ENCODE measurements at places on chromosomes 1 and 21.

DNA sequence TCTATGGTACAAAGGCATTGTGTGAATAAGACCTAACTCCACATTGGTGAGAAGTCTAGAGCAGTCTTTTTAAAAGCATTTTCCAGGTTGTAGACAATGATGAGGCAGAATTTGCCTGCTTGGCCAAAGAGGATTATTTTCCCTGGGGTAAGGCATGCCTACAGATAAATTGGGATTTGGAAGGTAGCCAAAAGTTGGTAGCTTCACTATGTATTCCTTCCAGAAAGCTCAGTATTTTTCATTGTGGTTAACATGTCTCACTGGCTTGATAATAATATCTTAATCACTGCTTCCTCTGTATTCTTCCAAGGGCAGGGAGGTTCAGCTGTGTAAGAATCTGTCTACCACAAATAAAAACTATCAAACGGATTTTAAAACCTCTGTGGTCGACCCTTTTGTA is 590.8 kb upstream of the PRMT6 start:
- no peak for DNase-seq

DNA sequence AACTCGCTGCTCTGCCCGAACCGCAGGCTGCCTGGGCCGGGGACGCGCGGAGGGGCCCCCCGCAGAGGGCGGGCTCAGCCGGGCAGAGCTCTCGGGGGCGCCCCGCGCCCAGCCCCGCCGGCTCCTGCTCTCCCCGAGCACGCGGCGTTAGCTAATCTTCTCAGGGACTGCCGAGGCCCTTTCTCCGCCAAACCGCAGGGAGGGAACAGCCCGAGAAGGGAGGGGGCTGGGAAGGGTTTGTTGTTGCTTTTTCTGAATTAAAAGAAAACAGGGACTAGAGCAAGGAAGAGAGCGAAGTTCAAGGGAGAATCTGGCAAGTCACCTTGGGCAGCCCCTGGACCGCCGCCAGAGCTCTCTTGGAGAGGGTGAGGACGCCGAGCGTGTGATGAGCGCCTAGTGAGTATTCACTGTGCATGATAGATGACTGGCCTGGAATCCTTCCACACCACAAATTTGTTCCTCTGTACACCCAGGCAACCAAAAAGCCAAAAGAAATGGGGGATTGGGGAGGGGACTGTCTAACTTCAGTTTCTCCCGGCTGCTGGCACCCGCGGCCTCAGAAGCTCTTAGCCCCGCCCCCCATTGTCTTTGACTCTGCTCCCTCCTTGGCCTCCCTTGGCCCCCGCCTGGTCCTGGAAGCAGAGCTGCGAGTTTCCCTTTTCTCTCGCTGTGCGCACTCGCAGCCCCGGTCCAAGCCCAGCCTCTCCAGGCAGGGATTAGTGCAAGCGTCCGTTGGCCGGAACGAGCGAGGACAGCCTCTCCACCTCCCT is 19.7 kb upstream of the LMX1A start:
- peak; percentile 88 for DNase-seq

- no peak for DNase-seq
Observed at GRCh38 chr21:17915976-17916375, 96.8 kb upstream of the C21orf91 start.

DNA sequence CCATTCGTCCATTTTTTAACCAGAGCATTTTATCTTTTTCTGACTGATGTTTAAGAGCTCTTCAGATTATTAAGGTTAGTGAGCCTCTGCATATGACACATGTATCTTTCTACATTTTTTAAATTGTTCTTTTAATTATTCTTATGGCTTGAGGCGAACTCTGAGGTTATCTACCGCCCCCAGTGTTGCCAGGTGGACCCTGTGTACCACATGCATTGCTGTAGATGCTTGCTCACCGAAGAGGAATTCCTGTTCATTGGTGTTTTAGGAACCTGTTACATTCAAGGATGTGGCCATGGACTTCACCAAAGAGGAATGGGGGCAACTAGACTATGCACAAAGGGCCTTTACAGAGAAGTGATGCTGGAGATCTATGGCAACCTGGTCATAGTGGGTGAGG is 31.8 kb downstream of the ZNF684 start:
- no peak for DNase-seq

DNA sequence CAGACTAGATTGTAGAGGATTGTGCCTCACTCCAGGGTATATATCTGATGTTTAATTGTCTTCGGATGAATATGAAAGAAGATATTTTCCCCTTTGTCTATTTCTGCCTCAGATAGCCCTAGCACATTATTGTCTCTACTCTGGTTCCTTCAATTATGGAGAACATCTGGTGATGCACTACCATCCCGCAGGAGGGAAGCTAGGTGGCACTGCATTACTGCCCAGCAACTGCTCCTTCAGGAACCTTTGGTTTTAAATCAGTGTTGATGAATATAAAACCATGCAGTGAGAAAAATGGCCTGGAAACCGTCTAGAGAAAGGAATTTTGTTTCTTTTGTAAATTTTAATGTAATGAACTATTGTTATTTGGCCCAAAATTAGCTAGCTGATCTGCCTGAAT is 68.5 kb downstream of the GPR88 start:
- DNase-seq: no peak

DNA sequence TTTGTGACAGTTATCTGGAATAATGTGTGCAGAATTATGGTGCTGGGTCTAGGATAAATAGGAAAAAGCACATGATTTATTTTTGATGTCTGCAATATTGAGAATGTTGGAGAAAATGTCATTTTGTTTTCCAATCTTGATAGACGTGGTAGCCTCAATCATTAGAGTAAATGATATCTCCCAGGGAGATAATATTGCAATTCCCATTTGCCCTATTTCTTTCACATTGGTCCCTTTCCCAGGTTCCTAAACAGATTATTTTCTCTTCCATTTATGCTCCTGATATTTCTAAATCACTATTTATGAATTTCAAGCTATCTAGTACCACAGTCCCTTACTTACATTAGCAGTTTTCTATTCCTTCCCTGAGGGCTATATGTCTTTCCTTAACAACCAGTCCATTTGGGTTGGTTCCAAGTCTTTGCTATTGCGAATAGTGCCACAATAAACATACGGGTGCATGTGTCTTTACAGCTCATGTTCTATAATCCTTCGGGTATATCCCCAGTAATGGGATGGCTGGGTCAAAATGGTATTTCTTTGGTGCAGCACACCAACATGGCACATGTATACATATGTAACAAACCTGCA is 447.3 kb downstream of the PLA2G4A start:
- DNase-seq: no peak

DNA sequence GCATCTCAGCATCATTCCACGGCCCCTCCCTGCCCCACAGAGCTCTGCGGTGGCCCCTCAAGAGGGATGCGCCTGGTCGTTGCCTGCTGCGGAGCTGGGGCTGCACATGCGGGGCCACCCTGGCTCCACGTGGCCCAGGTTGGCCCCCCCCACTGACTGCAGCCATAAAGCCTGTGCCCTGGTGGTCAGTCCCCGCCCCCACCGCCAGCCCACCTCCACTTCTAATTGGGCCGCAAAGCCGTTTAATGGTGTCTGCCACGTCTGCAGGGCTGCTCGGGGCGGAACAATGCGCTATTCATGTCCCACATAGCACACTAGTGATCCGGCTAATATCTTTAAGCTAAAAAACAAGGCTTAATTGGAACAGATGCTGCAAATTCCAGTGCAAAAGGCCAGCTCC is 33.5 kb upstream of the ACTRT2 start:
- DNase-seq: no peak

GRCh38 chr1:67792103-67792502 is 41.2 kb downstream of the GNG12 start:
- DNase-seq: no peak

GRCh38 chr1:158124999-158125398 is 55.7 kb upstream of the CD1D start:
- DNase-seq: peak; percentile 55

DNA sequence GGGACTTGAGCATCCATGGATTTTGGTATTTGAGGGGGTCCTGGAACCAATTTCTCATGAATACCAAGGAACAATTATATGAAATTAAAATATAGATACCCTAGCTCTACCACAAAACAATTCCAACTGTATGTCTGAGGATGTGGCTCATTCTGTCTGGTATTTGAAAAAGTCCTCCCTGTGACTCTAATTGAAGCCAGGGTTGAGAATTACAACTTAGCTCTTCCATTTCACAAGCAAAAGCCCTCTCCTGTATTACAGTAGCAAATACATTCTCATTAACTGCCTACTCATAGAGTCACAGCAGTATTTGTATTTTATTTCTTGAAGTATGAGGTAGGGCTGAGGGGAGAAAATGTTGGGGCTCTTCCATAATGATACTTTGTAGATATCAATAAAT is 187.8 kb upstream of the OLFM3 start:
- DNase-seq: no peak

- no peak for DNase-seq
Observed at GRCh38 chr1:56070601-56071000, 508.8 kb downstream of the PLPP3 start.

- DNase-seq: no peak
Observed at GRCh38 chr1:103497404-103497803, 28.1 kb upstream of the RNPC3 start.

DNA sequence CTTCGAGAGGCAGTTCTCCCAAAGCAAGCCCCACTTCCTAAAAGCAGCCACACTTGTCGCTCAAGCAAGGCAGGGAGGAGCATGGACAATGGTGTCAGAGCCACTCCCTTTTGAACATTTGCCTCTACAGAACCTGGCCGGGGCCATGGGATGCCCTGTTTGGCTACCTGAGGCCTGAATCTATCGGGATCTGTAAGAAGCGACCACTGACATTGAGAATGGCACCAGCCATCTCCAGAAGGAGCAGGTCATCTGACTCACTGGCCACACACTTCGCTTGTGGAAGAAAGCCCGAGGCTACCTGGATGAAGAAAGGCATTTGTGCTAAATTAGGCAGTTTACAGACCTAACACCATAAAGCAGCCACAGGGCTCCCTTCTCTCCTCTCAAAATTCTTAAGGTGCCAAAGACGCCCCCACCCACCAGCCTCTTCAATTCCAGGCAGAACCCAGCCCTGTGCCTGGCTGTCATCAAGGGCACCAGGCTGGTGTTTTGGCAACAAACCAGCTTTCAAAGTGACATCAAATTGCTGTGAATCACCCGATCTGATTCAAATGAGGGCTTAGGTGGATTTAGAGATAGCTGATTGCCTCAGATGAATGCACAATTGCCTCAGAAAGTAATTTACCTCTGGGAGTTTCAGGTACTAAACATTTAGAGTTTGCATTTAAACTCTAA is 104.8 kb downstream of the ETS2 start:
- no peak for DNase-seq

DNA sequence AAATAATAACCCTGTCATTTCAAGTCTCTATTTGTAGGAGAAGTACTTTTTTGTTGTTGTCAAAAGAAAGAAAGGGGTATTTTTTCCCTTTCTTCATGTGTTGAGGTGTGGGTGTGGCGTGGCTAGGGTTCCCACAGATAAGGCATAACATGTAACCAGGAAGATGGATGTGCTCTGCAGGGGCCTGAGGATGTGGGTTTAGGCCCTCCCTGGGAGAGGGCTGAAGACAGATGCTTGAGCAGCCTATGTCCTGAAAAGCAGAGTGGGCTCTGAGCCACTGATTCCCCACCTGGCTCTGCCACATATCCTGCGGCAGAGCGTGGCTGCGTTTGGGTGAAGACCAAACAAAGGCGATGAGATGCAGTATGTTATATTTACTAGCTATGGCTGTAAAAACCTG is 13.9 kb upstream of the ADAR start:
- DNase-seq: no peak

- DNase-seq: no peak
Observed at GRCh38 chr1:61245696-61246400, 163.5 kb downstream of the NFIA start.

DNA sequence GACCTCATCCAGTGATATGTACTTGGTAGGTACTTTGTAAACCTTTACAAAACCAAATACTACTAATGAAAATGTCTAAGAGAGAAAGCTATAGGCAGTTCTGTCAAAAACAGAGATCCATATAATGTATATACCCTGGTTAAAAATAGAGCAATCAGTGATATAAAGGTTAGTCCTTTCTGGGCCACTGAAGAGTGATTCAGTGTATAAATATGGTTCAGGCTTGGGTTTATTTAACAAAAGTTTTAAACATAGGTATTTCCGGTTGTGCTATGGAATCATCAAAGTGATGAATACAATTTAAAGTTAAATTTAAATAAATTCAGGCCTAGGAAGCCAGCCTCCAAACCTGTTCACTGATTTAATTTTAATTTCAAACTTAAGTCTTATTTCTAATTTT is 108.4 kb upstream of the DMRTA2 start:
- DNase-seq: no peak

DNA sequence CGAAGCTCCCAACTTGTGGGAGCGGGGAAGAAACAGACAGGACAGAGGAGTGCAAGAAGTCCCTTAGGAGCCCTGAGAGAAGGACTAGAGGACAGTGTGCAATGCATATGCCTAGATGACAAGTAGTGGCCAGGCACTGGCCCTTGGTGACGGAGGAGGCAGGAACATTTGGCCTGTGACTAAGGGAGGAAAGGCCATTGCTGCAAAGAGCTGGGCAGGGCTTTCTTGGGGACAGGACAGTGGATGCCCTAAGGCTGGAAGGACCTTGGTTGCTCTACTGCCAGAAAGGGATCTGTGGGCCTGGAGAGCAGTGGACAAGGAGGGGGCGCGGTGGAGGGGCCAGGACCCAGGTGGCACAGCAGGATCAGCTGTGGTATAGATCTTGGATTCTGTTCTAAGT is 481.3 kb downstream of the CAMTA1 start:
- DNase-seq: no peak

GRCh38 chr1:20371411-20371810 is 80.7 kb downstream of the VWA5B1 start:
- DNase-seq: no peak

- DNase-seq: no peak
Observed at GRCh38 chr1:162725301-162725837, 65.1 kb upstream of the HSD17B7 start.

GRCh38 chr1:164706606-164706987 is 147.6 kb downstream of the PBX1 start:
- no peak for DNase-seq

DNA sequence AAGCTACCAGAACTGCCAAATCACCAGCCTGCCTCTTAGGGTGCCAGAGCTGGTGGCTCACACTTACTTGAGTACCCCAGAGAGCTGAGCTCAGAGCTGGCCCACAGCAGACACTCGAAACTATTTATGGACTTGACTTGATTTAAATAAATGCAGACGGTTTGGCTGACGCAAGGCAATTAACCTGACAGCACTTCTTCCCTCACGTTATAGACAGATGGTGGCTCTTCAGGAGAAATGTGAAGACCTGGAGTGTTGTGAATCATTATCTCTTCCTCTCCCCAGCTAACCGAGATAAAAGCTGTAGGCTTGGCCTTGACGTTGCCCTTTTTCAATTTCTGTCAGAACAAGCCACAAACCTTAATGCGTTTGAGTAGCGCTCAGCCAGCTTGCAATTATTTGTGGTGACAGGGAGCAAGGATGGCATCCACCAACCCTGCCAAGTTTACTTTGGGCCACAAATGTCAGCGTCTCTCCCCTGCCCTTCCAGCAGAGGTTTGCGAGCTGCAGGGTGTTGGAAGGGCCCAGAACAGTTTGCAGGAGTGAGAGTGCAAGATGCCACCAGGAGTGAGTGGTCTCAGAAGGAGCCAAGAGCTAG is 34.0 kb upstream of the BCAR3 start:
- DNase-seq: no peak

- no peak for DNase-seq
Observed at GRCh38 chr1:185427264-185427663, 110.2 kb upstream of the IVNS1ABP start.

All from C1 segment of cervical spinal cord (tissue), 14 donors.